ENCODE measurements at places on chromosomes 2 and 18.

GRCh38 chr2:132403146-132403545 is 13.5 kb upstream of the GPR39 start:
- no peak for DNase-seq

- DNase-seq, result no peak
These were observed 8.6 kb downstream of the DNAJC10 start for GRCh38 chr2:182724656-182725055.

GRCh38 chr18:23936381-23936958 is 78.1 kb upstream of the TTC39C start:
- no peak for DNase-seq

GRCh38 chr2:175599966-175600831 is 401.9 kb downstream of the LNPK start:
- no peak for DNase-seq

DNA sequence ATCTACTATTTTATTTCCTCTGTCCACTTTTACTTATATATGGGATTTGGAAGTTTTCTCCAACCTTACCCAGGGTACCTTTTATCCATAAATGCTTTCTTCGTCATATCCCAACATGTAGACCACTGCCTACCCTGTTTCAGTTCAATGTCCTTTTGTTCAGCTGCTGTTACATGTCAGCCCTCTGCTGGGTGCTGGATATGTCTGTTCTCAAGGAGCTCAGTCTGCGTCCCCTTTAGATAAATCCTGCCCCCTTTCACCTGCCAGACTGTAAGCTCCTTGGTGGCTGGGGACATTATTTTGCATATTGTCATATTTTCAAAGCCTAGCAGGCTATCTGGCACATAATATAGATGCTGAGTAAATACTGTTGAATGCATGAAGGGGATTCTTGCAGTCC is 53.2 kb downstream of the NEMP2 start:
- DNase-seq, result no peak

- DNase-seq, result no peak
These were observed 444.3 kb downstream of the RND3 start for GRCh38 chr2:150043172-150043500.

All from inflammatory macrophage treated with lipopolysaccharide for 1 hour (primary cell).